ENCODE measurements at places on chromosomes 12 and 14.

DNA sequence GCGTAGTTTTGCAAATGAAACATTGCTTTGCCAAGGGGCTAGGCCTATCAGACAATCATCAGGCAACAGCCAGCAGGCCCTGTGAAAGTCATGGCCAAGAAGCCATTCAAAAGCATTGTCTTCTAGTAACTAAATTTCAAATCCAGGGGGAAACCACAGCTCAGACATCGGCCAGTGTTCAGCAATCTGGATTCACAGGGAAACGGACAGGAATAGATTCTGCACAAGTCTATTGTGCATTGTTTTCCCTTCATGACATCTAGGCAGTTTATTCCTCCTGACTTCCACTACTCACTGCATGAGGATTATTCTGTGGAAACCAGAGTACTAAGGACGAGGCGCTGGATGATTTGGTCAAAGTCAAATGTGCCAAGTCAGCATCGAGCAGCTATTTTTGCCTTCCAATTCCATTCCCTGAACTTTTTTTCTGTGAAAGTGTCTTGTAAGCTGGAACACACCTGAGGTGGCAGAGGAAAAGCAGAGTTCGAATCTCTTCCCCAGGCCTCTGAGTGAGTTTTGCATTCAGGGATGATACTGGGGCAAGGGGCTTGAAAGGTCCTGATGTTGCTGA, 75.4 kb downstream of the VCPKMT start:
- no peak for DNase-seq

DNA sequence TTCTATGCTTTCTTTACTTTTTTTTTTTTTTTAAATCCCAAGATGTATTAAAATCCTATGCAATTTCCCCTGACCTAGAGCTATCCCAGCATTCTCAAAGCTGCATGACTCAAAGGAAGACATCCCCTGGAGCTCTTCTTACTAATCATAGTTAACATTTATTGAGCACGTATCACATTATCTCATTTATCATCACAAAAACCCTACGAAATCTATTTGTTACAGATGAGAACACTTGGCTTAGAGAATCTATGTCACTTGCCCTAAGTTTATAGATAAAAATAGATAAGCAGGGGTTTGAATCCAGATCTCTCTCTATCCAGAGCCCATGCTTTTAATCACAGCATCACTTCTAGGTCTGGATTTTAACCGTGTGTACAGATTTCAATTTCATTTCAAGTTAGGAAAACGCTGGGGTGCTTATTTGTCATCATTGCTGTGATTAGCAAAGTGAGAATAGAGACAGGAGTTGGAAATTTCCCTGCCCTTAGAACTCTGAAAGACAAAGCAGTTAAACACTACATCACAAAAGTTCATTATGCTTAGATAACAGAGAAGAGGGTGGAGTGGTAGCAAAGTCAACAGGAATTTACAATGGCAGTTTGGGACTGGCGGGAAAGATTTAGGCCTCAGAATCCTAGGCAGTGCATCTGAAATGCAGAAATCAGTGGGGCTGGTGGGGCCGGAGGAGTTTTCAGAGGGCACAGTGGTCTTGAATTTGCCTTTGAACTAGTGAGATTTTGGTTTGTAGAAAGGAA, 177.7 kb upstream of the FRMD6 start:
- DNase-seq: no peak

GRCh38 chr14:103228076-103228806, 105.0 kb downstream of the TNFAIP2 start:
- DNase-seq: no peak

DNA sequence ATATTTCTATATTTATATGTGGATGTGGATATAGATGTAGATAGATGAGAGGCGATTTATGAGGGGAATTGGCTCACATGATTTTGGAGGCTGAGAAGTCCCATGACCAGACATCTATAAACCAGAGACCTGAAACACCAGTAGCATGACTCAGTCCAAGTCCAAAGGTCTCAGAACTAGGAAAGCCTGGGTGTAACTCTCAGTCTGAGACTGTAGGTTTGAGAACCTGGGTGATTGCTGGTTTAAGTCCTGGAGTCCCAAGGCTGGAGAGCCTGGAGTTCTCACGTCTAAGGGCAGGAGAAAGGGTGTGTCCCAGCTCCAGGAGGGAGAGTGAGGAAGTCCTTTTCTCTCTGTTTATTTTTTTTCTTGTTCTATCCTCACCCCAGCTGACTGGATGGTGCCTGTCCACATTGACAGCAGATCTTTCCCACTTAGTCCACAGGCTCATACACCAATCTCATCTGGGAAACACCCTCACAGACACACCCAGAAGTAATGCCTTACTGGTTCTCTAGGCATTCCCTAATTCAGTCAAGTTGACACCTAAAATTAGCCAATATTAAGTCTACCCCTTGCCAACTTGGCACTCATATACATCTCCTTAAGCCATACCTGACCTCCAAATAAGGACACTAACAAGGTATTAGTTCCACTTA, 45.4 kb downstream of the EMP1 start:
- DNase-seq: peak; percentile 31

GRCh38 chr12:28568118-28568517, 377.9 kb downstream of the CCDC91 start:
- peak; percentile 28 for DNase-seq

GRCh38 chr12:89352242-89352491, 134 bp downstream of the DUSP6 start:
- no peak for DNase-seq

DNA sequence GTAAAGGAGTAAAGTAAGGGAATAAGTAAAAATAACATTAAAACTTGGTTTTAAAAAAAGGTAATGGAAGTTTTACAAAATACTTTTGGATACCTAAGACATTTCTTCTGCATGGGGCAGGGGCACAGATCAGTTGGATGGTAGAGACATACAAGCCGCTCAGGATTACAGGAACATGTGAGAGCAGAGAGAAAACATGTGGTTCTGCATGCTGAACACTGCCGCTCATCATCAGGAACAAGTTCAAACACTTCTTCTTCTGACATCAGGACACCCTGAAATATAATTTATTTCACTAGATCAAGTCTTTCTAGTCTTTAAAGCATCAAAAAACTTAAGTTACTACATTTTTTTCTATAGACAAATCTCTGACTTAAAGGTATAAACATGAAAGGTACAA, 60.9 kb upstream of the SLC6A13 start:
- no peak for DNase-seq

GRCh38 chr12:63302269-63302940, 151.4 kb upstream of the AVPR1A start:
- DNase-seq: no peak

GRCh38 chr14:79586989-79587598, 624.2 kb downstream of the DIO2 start:
- DNase-seq: no peak

GRCh38 chr14:44339862-44340261, 167.2 kb downstream of the FSCB start:
- DNase-seq: no peak

DNA sequence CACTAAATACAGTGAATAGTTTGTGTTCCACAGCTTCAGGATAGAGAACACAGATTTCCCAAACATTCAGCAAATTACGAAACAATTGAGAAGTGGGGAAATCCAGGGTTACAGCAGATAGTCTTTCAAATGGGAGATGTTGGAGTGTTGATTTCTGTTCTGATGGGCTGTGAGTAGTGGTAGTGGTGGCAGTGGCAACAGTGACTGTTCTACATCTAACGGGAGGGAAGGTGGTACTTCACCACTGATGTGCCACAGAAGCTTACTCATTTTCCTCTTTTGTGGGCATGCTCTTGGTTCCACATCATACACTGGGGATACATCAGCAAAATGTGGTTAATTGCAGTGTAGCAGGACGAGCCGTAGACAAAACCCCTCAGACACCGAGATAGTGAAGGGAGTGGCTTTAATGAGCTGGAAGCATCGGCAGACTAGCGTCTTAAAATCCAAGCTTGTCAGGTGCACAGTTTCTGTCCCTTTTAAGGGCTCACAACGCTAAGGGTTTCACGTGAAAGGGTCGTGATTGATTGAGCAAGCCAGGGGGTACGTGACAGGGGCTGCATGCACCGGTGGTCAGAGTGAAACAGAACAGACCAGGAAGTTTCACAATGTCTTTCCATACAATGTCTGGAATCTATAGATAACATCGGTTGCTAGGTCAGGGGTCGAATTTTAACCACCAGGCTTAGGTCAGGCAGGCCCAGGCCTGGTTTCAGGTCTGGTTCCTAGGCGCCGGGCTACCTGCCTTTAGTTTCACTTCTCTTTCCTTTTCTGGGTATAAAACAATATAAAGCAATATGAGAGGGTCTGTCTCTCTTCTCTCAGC, 330.6 kb upstream of the FBXO33 start:
- DNase-seq: no peak

DNA sequence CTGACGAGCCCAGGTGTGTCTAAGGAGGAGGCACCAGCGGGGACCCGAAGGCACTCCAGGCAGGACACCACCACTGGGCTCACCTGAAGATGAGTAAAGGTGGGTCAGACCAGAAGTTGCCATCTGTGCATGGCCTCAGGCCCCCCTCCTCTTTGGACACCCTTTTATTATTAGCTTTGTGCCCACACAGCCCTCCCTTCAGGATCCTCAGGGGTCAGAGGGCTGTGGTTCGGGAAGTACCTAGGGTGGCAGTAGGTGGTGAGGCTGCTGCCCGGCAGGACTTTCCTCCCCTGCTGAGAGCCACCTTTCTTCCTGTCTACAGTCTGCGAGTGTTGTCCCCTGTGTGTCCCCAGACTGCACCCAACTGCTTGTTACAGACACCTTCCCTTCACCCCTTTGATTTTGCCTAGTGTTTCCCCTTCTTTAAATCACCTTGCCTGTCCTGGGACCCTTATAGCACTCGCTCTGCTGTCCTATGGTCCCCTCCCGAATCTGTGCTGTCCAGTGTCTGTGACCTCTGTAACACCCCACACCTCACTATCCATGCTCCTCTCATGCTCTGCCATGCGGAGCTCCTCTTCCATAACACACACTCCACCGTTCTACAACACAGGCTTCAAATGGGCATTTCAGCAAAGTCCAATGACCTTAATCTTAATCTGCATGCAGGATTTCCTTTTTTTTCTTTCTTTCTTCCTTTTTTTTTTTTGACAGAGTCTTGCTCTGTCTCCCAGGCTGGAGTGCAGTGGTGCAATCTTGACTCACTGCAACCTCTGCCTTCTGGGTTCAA, 25.7 kb downstream of the SOAT2 start:
- no peak for DNase-seq

DNA sequence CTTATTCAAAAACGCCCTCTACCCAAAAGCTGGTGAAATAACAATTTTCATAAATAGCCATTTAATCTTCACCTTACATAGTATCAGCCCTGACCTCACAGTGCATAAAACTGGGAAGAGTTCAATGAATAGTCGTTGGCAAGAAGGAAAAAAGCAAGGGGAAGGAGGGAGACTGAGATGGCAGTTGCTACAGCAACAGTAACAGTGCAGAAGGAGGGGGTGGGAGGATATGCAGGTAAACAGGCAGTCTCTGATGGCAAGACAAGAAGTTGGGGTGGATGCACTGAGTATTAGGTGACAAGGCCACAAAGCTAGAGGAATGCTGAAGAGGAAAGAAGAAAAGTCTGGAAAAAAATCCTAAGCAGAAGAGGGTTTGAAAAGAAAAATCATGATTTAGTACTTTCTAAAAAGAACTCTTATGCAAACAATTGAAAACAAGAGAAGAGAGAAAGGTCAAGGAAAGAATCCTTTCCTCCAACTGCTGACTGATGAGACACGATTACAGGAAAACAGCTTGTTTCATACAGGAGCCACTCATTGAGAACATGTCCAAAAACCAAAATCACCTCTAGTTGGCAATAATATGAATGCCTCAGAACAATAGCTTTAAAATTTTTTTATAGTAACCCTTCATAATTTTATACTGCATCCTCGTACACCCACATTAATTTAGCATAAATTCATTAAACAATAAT, 56.0 kb downstream of the DCAF5 start:
- no peak for DNase-seq

DNA sequence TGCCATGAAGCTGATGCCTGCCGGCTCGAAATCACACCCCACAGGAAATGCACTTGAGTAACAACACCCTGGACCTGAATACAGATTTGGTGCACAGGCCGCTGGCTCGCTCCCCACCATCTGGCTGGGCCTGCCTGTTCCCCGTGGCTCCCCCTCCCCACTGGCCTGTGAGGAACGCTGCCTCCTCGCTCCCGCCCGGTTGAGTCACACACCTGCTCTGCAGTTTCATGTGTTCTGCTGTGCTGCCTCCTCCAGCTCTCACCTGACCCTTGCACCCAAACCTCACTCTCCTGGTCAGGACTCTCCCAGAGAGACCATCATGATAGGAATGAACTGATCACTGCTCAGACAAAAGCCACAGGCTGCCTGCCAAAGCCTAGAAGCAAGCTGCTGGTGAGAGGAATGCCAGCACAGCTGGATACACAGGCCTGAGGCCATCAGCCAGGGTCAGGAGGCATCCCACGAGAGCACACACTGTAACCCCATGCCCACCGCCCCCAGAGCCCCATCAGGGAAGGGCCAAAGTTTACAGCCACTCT, 3.8 kb upstream of the SIVA1 start:
- DNase-seq: no peak

DNA sequence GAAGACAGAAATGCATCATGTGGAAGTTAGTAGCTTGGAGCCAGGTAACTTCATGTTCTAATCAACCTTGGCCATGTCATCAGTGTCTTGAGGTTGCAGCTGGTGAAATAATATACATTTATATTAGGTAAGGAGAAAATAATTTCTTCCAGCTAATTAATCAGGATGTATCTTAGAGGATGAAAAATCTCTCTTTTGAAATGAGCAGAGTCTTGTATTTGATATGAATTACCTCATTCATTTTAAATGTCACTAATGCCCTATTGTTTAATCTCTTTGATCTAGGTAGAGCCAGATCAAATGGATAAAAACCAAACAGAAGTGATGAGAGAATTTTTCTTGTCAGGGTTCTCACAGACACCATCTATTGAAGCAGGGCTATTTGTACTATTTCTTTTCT, at the start of gene OR4Q2:
Gene OR4Q2, plus strand, starts transcription at position 301 of the 400 bp plus-strand sequence.
- no peak for DNase-seq

DNA sequence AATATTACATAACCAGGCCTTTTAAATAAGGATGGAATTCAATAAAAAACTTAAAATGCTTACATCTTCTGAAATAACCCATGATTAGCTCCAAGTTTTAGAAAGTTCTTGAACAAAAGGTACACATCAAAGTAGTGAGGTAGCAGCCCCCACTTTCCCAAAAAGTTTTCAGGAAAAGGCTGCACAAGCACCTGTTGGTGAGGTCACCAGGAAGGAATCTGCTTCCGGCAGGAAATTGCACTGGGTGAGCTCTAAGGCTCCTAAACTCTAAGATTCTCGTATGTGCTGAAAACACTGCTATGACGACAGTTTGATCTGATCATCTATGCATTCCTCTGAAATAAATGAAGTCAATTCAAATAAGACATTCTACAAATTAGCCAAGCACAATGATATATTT, 34.3 kb upstream of the TTC7B start:
- no peak for DNase-seq

- DNase-seq: no peak
Measured at GRCh38 chr14:79764323-79764722, 447.0 kb downstream of the DIO2 start.

DNA sequence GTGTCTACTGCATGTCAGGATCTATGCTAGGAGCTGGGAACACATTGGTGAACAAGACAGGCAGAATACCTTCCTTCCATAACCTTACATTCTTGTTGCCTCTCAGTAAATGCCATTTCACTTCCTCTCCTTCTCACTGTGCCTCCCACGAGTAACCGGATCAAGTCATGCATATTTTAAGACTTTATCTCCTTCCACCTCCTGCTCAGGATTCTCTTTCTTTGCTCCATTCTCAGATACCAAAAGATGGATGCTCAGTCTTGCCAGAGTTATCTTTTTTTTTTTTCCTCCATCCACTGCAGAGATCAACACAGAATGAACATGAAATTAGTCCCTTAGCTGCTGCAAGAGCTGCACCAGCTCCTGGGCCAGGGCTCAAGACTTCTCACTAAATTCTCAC, 20.0 kb upstream of the APPL2 start:
- DNase-seq: no peak

- DNase-seq: peak; percentile 84
Measured at GRCh38 chr14:69055125-69055524, 76.0 kb upstream of the ACTN1 start.
